ENCODE measurements at places on chromosomes 13 and 19.

- peak; percentile 67 for DNase-seq
Measured at GRCh38 chr19:54462655-54463530, 685 bp downstream of the LENG9 start.

GRCh38 chr19:2588081-2588777 lies 112.3 kb downstream of the GADD45B start:
- DNase-seq = no peak

DNA sequence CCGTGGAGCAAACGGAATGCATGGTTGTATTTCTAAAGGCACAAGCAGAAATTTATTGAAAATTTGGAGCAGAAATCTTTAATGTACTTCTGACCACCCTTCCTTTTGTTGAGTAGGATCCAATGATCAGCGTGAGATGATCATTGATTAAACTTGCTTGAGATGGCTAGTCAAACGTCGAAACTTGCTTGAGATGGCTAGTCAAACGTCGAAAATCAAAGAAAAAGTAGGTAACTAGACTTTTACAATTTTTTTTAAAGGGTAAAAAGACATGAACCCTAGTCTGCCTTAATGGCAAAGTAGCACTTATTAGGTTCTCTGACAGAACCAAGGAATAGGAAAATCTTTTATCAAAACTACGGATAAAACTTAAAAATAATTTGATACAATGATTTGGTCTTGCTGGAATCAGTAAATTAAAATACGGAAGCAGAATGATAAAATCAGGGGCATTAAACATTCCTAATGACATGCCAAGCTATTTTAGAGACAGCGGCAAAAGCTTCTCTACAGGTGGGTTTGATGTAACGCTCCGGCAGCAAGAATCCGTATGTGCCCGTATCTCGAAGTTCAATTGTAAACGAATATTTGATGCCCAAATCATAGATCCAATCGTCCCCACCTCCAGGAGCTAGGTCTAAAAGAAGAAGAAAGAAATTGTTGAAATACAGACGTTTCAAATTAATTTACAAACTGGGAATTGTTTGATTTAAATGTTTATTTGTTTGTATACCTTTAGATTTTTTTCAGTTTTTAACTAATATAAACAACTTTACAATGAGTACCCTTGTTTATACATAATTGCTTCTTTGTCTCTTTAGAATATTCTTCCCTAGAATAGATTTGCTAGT lies 841 bp upstream of the ZC3H13 start:
- no peak for DNase-seq

GRCh38 chr13:83568019-83568418 lies 314.3 kb downstream of the SLITRK1 start:
- DNase-seq = no peak

DNA sequence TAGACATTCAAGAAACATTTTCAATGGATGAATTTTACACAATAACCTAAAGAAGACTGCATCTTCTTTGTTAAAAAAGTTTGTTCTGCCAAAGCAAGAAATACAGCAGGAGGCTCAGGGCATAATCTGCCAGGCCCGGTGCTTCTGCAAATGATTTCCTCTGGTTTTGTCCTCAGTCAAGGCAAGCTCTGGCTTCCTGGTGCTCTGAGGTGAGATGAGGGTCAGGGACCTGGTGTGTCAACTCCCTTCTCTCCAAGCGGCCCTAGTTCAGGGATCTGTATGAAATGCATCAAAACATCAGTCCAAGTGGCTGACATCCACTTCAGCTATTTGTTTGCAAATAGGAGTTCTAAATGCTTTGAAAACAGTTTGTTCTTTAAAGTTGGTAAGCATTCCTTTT lies 31.6 kb downstream of the LACC1 start:
- DNase-seq = no peak

DNA sequence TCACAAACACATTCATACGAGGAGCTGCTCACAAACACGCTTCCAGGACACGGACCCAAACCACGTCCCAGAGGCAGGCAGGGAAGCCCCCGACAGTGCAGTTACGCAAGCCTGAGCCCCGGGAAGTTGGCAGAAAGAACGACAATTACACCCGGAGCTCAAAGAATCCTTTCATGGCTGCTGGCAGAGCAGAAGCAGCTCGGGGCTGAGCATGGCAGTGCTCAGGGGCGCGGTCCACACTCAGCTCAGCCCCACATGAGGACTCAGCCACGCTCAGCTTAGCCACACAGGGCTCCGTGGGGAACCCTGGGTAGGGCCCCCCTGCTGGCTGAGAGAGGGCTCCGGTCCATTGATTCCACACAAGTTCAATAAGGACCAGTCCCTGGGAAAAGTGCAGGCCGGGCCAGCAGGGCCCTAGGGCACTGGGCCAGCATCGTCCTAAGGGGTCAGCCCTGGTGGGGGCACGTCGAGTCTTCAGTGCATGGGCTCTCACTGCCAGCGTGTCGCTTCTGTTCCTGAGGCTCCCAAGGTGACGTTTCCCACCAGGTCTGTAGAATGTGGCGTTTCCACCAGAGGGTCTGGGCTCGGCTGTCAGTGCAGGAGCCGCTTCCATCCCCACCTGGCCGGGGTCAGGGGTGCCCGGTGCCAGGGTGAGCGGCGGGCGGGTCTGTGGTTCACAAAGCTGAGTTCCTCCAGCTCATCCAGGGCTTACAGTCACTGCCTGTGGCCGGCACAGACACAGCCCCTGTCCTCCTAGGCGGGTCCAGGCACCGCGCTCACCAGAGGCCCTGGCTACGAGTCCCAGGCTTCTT lies 23.1 kb downstream of the GAS6 start:
- no peak for DNase-seq

- peak; percentile 82 for DNase-seq
Measured at GRCh38 chr19:40165362-40165937, 25.8 kb upstream of the MAP3K10 start.

- no peak for DNase-seq
Measured at GRCh38 chr13:114283576-114283975, 2.2 kb downstream of the UPF3A start.

GRCh38 chr19:57321751-57322150 lies 1.5 kb downstream of the ZNF543 start:
- no peak for DNase-seq

DNA sequence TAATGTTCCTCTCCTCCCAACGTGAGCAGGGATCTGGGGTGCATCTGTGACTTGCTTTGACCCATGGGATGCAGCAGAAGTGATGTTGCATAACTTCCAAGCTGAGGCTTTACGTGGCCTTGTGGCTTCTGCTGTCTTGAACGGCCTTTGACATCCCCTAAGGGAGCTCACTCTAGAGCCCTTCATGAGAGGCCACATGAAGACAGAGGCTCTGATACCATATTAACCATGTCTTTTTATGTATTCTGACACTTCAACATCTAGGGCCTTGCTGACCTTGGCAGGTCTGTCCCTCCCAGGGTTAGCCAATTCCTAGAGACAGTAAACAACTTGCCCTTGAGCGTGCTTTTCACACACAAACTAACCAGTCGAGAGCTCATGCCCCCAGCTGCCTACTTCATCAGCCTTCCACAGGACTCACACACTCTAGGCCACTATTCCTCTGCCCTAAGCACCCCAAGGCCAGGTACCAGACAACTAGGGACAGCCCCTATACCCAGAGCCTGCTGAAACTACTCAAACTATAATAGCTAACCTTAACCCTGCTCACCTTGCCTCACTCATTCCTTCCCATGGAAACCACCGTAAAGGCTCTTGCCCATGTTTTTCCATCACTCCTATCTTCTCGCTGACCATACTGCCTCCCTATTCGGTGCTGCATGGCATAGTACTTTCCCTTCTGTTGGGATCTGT lies 45.4 kb downstream of the CCDC70 start:
- DNase-seq = no peak

- DNase-seq = peak; percentile 36
Measured at GRCh38 chr19:32720216-32720935, 809 bp downstream of the TDRD12 start.

DNA sequence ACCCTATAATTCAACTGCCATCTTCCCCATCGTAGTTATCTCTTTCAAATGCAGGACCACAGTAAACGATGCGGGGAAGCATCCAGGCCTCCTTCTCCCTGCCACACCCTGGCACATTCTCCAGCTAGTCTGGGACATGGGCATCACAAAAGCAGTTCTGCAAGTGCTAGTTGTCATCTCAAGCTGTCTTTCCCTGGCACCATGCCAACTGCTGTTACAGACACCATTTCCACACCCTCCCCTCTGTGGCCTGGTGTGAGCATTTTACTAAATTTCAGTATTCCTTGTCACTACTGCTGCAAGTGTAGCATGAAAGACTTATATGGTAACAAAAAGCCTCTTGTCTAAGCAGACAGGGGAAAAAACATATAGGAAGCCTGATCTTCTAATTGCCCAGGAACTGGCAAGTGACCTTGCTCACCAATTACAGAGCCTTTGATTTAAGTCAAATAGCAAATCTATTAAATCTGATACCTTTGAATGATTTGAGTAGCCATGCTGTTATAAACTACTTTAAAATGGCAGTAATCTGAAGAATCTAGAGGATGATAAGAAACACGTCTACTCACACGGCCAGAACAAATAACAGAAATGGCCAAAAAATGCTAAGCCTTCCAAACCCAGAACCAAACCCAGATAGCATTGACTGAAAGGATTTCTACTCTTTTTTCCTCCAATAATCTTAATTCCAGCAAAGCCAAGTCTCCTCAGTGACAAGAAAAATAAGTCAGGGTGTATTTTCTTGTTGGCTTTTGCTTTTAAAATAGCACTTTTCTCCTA lies 179.0 kb downstream of the NUFIP1 start:
- DNase-seq = no peak

GRCh38 chr19:39507715-39508364 lies 7.1 kb upstream of the SELENOV start:
- DNase-seq = no peak

DNA sequence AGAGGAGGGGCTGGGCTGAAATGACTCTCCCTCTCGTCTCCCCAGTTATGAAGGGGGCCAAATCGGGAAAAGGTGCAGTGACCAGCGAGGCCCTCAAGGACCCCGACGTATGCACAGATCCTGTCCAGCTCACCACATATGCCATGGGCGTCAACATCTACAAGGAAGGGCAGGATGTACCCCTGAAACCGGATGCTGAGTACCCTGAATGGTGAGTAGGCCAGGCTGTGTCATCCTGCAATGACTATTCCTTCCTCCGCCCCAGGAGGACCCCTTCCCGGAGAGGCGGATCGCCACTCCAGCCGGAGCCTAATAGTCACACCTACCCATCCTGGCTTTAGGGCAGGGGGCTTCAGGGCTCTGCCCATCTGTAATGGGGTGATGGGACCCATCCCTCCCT lies 2.6 kb downstream of the MRPL54 start:
- no peak for DNase-seq

DNA sequence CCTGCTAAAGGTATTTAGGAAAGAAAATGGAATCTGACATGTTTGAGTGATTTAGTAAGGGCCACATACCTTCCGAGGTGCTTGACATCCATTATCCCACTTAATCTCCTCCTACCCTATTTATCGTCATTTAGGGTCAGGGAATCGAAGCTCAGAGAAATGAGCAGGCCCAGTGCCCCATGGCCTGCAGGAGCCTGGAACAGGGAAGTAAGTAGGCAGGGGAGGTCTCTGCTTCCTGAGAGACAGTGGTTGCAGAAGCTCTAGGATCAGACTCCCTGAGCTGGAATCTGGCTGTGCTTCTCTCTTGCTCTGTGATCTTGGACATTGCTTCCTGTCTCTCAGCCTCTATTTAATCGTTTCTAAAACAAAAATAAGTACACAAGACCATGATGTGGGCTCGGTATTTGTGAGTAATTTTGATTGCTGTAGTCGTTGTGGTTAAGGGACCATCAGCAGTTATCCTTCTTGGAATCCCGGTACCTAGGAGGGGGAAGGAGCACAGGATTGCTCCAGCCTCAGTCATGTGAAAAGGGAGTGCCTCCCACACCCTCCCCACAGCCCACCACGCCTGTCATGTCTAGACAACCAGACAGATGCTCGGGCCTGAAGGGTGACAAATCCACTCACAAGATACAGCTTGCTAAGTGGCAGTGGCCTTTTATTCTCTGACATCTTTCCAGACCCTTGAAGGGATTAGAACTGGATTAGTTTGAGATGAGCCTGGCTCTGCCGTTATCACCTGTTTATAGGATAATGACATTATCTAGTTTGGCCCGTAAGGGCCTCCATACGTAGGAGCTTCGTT lies 169.2 kb upstream of the TSHZ3 start:
- no peak for DNase-seq

DNA sequence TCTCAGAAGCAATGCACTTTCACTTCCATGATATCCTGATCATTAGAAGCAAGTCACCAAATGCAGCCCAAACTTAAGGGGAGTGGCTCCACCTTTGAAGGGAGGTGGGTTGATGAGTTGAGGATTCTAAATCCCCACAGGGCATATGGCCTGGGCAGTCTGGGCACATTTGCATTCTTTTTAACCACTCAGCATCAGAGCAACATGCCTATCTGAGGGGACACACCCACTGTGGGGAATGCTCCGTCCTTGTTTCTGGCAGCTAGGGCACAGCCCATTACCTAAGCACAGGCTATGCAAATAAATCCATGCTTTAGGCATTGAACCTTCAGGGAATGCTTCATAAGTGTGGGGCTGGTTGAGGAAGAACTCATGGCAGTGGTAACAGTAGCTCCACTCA lies 12.3 kb upstream of the SACS start:
- DNase-seq = no peak

DNA sequence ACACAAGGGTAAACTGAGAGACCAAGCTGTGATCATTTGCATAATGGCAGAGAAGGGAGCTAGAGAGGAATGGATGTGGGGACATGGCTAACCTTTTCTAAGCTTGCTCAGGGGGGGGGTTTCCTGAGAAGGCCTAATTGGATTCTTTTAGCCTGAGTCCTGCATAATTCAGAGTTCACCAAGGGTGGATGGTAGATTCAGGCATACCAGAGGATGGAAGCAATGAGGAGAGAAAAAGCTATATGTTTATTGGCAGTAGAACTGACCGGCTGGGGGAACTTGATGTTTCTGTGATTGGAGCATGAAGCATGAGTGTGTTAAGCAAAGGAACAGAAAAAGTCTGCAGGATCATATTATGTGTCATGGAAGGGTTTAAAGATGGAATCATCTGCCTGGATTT lies 65.9 kb upstream of the KLF12 start:
- DNase-seq = no peak

DNA sequence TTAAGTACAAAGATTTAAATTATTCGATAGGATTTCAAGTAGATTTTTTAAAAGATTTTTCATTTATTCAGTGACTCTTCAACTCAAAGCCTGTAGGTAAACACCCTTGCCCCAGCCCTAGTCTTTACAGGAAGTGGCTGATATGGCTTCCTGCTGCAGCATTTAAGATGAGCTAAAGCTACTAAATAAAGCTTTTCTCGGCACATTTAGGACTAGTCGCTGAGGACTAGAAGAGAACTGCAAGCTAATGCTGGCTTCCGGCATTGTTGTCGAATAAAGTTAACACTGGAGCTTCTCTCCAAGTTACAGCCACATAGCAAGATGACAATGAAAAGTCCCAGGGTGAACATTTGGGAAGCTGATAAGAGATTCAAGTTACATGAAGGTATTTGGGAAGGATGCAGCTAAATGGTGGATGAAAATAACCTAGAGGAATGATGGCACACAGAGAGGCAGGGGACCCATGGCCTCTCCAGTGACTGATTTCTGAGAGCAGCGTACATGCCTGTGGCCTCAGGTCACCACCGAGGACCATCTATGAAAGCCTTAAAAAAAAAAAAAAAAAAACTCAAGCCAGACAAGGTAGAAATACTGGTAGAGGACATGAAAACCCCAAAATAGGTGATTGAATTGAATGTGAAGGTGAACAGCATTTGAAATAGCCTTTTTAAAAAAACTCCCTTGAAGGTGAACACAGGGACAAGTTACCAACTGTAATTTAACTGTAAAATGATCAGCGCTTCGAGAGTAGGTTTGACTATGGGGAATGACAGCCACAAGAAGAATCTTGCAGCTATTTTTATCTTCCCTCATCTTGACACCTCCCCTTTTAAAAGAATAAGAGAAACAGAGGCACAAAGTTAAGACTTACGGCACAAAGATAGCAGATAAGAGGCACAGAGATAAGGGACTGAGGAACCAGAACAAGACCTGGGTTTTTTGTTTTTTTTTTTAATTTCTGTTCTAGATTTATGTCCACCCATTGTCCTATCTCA lies 155.4 kb downstream of the DCT start:
- no peak for DNase-seq

All from GM20000 (cell line).